PC-9 (cell line): ENCODE measurements at places on chromosomes 13 and 19. TPM values are rescaled to one million over a fixed set of nuclear protein-coding genes. Genes with fewer than 3 reads are reported as not detected.
A peak's percentile ranks its signal among the peaks of the same experiment; 100 is the strongest.

DNA sequence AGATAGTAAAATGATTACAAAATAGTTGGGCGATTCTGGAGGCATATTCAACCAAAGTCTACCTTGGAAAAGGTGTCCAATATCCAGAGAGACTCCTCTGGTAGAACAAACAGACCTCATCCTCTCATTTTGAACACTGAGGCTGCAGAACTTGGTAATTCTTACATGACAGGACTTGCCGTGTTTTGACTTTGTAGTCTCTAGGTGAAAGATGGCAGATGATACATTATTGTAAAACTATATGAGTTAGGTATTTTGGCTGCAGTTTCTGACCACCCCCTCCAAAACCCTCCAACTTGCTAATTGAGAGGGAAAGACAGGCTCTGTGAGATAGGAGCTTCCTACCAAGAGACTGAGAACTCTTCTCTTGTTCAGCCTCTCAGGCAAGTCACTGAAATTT lies 22.6 kb downstream of the SAE1 start:
- DNase-seq = no peak

DNA sequence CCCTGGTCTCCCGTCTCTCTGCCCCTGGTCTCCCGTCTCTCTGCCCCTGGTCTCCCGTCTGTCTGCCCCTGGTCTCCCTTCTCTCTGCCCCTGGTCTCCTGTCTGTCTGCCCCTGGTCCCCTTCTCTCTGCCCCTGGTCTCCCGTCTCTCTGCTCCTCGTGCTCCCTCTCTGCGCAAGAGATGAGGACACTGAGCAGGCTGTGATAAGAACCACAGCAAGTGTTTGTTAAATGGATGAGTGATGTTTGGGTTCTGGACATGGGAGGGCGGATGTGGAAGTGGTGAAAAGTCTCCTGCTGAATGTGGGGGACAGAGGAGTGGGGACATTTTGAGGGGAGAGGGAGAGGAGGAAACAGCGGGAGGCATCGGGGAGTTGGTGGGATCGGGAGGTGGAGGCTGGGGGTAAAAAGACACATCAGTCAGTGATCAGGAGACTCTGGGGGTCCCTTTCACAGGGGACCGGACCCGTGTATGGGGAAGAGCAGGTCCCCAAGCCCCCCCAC lies 8.0 kb downstream of the NPAS1 start:
- no peak for DNase-seq

DNA sequence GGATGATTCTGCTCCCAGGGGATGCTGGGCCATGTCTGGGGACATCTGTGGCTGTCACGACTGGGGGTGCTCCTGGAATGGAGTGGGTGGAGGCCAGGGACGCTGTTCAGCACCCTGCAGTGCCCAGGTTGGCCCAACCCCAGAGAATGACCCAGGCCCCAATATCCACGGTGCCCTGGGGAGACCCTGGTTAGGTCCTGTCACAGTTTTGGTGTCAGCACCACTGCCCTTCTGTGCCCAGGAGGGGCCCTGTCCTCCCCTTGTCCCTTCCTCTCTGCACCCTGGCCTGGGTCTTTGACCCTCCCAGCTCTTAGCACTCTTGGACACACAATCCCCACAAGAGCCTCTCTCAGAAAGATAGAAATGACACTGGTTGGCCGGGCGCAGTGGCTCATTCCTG lies 85.3 kb downstream of the GADD45B start:
- no peak for DNase-seq

DNA sequence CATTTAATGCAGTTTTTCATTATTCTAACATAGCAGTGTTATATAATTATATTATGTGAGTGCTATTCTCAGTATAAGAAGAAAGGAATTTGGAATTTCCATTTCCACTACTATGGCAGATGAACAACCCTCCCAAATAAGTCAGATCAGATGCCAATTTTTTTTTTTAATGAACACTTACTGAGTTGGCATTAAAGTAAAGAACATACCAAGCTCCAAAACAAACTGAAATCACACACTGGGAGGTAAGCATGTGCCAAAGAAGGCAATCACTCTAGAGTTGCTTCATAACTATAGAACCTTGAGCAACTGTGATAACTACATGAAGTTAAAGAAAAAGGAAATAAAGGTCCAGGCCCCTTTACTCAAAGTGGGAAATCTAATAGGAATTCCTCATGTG lies 90.3 kb downstream of the RNF17 start:
- DNase-seq = no peak

DNA sequence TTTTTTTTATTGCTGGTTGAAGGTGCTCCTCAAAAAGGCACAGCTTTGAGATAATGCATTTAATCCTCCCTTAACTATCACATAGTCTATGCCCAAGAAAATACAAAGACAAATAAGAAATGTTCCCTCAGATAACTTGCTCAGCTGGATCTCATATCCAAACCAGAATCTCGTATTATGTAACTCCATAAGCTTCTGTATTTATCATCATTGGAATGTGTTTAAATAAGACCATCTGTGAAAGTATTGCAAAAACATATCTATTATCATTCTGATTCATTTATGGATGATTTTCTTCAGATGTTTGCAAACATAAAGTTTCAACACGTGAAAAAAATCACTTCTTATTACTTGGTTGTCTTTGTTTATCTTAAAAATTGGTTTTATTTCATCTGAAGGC lies 190.9 kb downstream of the IRS2 start:
- DNase-seq = peak; percentile 76

DNA sequence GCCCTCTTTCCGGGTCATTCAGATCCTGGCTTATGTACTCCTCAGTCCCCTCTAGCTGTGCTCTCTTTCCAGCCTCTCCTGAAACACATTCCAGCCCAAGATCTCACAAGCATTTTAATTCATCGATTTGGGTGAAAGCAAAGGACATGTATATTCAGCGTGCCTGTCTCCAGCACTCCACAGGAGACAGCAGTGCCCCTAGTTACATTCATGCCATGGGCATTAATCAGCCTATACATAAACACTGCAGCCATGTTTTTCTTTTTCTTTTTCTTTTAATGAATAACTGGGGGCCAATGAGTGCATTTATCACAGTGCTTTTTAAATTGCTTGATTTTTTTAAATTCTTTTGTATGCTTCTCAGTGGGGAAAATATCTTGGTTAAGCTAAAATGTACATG lies 199.1 kb downstream of the DCT start:
- DNase-seq = no peak

DNA sequence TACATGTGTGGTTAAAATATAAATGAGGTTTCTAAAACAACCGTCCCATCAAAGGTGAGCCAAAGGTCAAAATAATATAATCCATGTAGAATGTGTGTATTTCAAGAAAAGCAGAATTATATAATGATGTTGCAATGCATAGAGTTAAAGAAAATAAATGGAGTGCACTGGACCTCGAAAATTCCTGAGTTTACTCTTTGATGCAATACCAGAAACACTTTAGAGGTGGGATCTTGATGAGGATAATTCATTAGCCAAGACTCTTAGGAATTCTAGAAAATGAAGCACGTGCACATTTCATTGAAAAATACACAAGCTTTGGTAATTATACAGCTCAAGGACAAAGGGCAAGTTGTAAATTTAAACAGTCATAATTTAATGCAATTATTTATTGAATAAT lies 508.9 kb upstream of the ARGLU1 start:
- no peak for DNase-seq

GRCh38 chr13:95676105-95676761 lies 706 bp upstream of the DNAJC3 start:
- DNase-seq = peak; percentile 17

DNA sequence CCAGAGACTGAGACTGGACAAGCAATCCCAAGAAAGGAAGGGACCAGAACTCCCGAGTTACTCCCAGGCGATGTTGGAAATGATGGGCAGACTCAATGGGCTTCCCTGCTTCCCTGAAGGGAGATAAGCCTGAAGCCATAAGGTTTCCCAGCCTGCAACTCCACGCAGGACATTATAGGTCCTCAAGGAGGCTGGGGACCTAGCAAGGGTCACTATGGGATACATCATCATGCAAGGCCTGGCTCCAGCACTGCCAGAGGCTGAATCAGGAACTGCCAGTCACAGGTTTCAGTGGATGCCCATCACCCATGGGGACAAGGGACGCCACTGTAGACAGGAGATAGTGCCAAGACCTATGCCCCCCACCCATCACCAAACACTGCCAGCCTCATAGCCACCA lies 338.7 kb downstream of the IRS2 start:
- DNase-seq = no peak

DNA sequence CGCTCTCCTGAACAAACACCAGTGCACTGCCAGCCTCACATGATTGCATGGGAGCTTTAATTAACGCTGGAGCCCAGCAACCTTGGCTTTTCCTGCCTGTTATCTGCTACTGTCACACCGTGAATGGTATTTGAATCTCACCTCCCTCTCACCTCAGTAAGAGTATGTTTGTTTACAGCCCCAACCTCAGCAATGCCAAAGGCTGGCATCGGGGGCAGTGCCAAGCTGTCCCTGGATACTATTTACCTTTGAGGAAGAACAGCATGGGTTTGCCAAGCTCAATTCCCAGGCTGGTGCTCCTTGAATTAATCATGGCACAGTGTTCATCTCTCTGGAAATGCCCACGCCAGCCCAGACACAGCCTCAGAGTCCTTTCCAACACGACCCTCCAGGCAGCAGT lies 57.2 kb upstream of the SERPINE3 start:
- DNase-seq = no peak

GRCh38 chr19:35288906-35289305 lies 3.1 kb upstream of the MAG start:
- peak; percentile 57 for DNase-seq

GRCh38 chr13:82569581-82569980 lies 1312.7 kb downstream of the SLITRK1 start:
- no peak for DNase-seq

DNA sequence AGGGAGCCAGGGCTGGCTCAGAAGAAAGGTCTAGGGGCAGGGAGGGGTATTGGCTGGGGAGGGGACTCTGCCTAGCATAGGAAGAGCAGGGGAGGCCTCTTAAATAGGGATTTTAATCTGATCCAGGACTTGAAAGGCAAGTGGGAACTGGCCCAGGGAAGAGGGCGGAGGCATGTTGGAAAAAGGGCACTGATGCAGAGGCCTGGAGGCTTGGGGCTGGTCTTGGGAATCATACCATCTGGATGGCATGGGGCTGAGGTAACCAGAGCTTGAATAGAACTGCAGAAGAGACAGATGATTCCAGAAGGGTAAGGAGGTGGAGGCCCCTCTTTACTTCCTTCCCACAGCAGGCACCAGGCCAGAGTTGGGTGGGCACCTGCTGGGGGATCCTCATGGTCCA lies 29.1 kb downstream of the CERS4 start:
- no peak for DNase-seq

DNA sequence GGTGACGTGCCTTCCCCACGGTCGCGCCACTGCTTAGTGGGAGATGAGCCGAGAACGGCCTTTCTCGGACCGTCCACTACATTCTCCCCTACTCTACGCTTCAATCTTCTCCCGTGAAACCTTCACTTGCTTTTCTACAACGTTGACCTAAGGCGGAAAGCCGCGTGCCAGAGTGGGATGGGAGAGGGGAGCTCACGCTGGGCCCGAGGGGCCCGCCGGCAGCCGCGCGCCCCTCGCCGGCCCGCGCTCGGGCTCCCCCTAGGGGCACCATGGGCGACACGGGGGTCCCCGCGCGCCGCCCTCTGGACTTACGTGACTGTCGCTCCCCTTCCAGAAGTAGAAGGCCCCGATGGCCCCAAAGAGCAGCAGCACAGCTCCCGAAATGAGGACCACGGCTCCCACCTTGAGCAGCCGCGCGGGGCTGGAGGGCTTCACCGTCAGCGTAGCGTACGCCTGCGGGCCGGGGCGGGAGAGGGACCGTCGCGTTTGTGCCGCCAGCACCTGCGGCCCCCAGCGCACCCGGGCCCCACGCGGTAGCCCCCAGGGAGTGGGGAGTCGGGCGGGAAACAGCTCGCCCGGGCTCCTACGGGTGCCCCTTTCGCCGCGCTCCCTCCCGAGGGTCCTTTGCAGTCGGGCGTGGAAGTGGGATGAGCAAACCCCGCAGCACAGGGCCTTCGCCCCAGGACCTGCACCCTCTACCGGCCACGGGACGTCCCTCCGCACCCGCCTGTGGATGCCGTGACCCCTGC lies 727 bp downstream of the CNMD start:
- no peak for DNase-seq

GRCh38 chr19:39135701-39136100 lies 10.1 kb downstream of the PAK4 start:
- DNase-seq = no peak

DNA sequence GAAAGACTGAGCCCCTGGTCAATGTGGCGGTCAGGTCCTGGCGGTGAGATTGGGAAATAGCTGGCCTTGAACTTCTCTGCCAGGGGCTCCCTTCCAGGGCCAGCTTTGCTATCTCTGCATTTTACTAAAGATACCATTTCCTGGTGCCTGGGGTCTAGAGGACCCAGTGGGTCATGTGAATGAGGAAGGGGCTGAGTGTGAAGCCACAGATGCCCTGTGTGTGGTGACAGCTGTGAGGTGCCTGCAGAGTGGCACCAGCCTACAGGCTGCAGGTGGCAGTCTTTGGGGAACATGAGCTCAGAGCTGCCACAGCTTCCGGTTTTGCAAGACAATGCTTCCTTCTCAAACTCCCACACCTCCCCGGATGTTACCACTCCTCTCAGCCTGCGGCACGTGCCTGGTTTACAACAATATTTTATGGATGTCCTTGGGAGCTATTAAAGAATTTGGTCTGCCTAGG lies 5.2 kb upstream of the MLNR start:
- peak; percentile 8 for DNase-seq

- peak; percentile 73 for DNase-seq
Observed at GRCh38 chr19:38544569-38545315, 73.0 kb downstream of the MAP4K1 start.

DNA sequence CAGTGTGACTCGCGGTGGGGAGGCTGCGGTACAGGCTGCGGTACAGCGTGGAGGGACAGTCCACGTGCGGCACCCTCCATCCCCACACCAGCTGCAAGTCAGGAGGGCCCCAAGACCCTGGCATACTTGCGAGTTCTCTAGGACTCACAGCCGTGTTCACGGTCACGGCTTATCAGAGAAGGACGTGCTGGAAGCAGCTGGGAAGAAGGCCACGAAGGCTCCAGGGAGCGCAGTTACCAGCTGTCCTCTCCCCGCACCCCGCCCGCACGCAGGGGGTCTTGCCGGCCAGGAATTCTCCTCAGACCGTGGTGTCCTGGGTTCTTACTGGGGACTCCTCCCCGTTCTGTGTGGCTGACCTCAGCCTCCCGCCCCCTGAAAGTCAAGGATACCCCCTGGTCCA lies 6.2 kb downstream of the ZNF444 start:
- DNase-seq = no peak

The TNFSF9 gene
- 8.4 and 11.2 TPM in 2 replicates for total RNA-seq

The ZNF582 gene
- total RNA-seq = 1.8 and 3.4 TPM in 2 replicates

The SHANK1 gene
- total RNA-seq = not detected in 2 replicates

The KLK4 gene
- not detected in 2 replicates for total RNA-seq

The S1PR5 gene
- 7.9 and 9.5 TPM in 2 replicates for total RNA-seq

The KCNC3 gene
- 9.0 and 9.4 TPM in 2 replicates for total RNA-seq

The SPACA6 gene
- total RNA-seq = 29.5 and 40.5 TPM in 2 replicates

The COG6 gene
- 23.7 and 24.3 TPM in 2 replicates for total RNA-seq

The PSG11 gene
- not detected in 2 replicates for total RNA-seq
